CD4-positive, CD25-positive, alpha-beta regulatory T cell (primary cell): ENCODE measurements at places on chromosomes 2 and 18. TPM values are rescaled to one million over a fixed set of nuclear protein-coding genes. Genes with fewer than 3 reads are reported as not detected.

GRCh38 chr18:35345460-35345921 lies 1.3 kb upstream of the ZNF24 start:
- H3K27me3 ChIP-seq, result no peaks in the 10 kb centered on the region
- peaks cover 27% of the 10 kb centered on the region for H3K4me1 ChIP-seq
- DNase-seq, result no peak
- peaks cover 9% of the 10 kb centered on the region for H3K36me3 ChIP-seq

DNA sequence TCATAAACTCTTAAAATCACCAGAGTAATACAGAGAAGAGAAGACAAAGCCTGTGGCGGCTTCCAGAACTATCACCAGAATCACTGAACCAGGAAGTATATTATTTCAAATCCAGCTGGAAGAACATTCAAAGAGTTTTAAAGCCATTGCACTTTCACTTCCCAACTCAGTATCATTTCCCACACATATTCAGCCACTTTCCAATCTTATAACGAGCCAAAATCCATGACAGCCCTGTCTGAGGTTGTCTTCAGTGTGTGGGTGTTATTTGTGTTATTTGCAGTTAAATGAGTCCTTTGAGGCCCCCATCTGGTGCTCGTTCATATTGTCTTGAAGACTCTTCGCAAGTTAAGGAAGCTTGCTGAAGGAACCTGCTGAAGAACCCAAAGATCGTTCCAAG lies 559.9 kb downstream of the TSN start:
- H3K27me3 ChIP-seq, result no peaks in the 10 kb centered on the region
- H3K27ac ChIP-seq, result no peak overlapping the region
- H3K4me3 ChIP-seq, result no peak overlapping the region
- no peaks in the 10 kb centered on the region for H3K36me3 ChIP-seq
- H3K4me1 ChIP-seq, result no peaks in the 10 kb centered on the region
- no peak for DNase-seq

SESTD1 gene
- total RNA-seq, result 7.3 TPM

DNA sequence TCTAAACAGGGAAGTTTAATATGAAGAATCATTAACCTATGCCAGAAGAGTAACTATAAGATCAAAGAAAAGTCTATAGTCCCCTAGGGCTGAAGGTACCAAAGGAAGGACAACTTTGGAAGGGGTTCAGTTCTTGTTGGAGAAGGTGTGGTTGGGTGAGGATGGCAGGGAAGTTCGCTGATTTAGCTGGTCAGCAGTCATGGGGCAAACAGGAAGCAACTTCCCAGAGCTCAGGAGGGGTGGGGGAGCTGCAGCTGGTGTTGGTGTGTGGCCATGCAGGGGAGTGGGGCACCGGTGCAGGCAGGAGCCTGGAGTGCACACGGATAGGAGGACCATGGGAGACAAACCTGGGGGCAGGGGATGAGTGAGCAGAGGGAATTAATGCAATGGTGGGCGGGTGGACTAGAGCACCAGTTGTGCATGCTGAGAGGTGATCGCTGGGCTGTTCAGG lies 34.0 kb downstream of the FHOD3 start:
- H3K27me3 ChIP-seq, result no peaks in the 10 kb centered on the region
- H3K36me3 ChIP-seq, result no peaks in the 10 kb centered on the region
- H3K4me1 ChIP-seq, result no peaks in the 10 kb centered on the region
- H3K27ac ChIP-seq, result no peak overlapping the region

SP140 gene
- total RNA-seq, result 100 TPM

PROKR1 gene
- total RNA-seq, result not detected

ARMC9 gene
- 0.15 TPM for total RNA-seq

DNA sequence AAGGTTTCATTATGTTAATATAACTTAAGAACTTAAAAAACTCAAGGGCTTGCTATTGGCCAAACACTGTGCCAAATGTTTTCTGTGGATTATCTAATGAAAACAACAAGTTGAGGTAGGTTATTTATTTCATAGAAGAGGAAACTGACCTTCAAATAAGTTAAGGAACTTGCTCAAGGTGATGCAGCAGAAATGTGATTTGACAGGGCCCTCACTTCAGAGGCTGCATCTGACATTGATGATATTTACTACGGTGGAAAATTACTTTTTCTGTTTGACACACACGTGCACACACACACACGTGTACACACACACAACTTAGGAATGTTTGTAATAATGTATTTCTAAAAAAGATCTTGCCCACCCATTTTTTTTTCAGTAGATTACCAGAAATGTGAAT lies 137.2 kb upstream of the CXCR4 start:
- no peak for DNase-seq
- H3K4me3 ChIP-seq, result no peak overlapping the region
- no peaks in the 10 kb centered on the region for H3K36me3 ChIP-seq
- no peak overlapping the region for H3K27ac ChIP-seq

DNA sequence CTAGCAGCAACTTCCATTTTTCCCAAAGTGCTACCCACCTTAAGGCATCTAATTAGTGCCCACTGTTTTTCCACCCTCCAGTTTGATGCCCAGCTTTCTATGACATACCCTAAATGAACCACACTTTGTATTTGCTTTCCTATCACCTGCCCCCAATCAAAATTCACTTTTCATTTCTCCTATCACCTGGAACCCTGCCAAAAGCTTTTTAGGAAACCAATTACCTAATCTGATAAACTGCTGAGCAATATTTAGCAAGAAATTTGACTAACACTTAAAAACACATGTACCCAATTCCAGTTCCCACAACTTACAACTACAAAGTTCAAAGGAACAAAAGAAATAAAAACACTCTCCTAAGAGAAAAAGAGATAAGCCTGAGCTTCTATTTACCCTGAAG lies 71.7 kb downstream of the IKZF2 start:
- H3K4me1 ChIP-seq, result peaks cover 41% of the 10 kb centered on the region
- peak overlapping the region; percentile 58 for H3K27ac ChIP-seq
- H3K4me3 ChIP-seq, result peak overlapping the region; percentile 28
- H3K27me3 ChIP-seq, result no peaks in the 10 kb centered on the region

GAL3ST2 gene
- 1.1 TPM for total RNA-seq

GRCh38 chr2:45275806-45276205 lies 266.6 kb upstream of the SIX2 start:
- H3K27ac ChIP-seq, result no peak overlapping the region
- DNase-seq, result no peak
- no peaks in the 10 kb centered on the region for H3K4me1 ChIP-seq
- no peak overlapping the region for H3K4me3 ChIP-seq

- H3K4me1 ChIP-seq, result no peaks in the 10 kb centered on the region
- H3K27ac ChIP-seq, result no peak overlapping the region
- H3K36me3 ChIP-seq, result no peaks in the 10 kb centered on the region
Measured at GRCh38 chr2:71834796-71835195, 312.9 kb downstream of the CYP26B1 start.

DNA sequence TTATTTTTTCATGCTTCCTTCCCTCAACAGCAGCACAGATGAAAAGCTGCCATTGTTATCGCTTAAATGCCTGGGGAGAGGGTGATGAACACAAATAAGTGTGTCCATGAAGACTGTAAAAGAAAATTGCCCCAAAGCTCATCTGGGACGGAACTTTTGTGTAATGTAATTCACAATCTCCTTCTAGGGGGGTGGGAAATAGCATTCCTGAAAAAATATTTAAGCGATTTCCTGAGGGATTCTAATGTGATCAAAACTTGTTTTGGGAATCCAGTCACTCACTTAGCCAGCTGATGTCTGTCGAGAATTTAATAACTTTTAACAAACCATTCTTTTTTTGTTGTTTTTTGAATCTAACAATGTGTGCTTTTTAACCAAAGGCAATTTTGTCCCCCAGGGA lies 427.9 kb downstream of the PLCL1 start:
- no peak overlapping the region for H3K27ac ChIP-seq
- peaks cover 14% of the 10 kb centered on the region for H3K27me3 ChIP-seq
- no peak for DNase-seq
- H3K36me3 ChIP-seq, result no peaks in the 10 kb centered on the region

GRCh38 chr18:44636241-44636640 lies 44.4 kb upstream of the SETBP1 start:
- H3K27me3 ChIP-seq, result peaks cover 1% of the 10 kb centered on the region
- H3K4me3 ChIP-seq, result no peak overlapping the region
- no peak overlapping the region for H3K27ac ChIP-seq
- H3K4me1 ChIP-seq, result no peaks in the 10 kb centered on the region

GRCh38 chr2:148553332-148553887 lies 91.1 kb upstream of the EPC2 start:
- no peak for DNase-seq
- H3K4me3 ChIP-seq, result peak overlapping the region; percentile 98
- H3K27ac ChIP-seq, result peak overlapping the region; percentile 66
- no peaks in the 10 kb centered on the region for H3K36me3 ChIP-seq
- no peaks in the 10 kb centered on the region for H3K27me3 ChIP-seq

- no peak overlapping the region for H3K27ac ChIP-seq
- no peak for DNase-seq
- H3K4me1 ChIP-seq, result no peaks in the 10 kb centered on the region
- no peaks in the 10 kb centered on the region for H3K36me3 ChIP-seq
Measured at GRCh38 chr2:152462779-152463178, 127.8 kb downstream of the FMNL2 start.

IGFBP5 gene
- 0.05 TPM for total RNA-seq

GRCh38 chr18:48851599-48851960 lies 99.2 kb downstream of the SMAD7 start:
- H3K36me3 ChIP-seq, result no peaks in the 10 kb centered on the region
- no peaks in the 10 kb centered on the region for H3K27me3 ChIP-seq
- DNase-seq, result no peak
- H3K27ac ChIP-seq, result no peak overlapping the region
- H3K4me1 ChIP-seq, result no peaks in the 10 kb centered on the region

DNA sequence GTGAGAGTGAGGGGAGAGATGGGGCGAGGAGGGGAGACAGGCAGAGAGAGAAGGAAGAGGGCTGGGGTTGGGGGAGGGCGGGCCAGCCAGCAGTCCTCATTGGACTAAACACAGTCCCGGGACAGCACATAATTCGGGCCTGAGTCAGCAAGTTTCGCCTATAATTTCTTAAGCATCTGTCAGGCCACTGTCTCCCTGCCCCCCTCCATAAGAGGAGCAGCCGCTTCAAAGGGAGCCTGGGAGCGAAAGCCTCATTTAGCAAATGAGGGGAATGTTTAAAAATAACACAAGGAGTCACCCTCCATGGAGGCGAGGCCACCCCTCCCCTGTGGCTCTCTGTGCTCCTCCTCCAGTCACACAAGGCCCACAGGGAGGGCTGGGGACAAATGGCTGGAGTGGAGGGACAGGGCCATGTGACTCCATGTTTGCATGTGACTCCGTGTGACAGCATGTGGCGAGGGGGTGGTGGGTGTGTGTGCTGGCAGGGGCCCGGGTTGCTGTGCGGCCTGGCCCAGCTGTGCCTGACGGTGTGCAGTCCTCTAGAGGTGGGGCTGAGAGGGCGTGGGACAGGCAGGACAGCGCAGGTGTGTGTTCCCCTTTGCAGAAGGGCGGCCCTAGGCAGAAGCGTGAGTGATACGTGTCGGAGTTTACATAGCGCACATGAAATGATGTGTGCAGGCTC lies 162.4 kb downstream of the CELF4 start:
- H3K4me3 ChIP-seq, result no peak overlapping the region
- no peak for DNase-seq
- no peaks in the 10 kb centered on the region for H3K36me3 ChIP-seq
- no peaks in the 10 kb centered on the region for H3K27me3 ChIP-seq
- H3K27ac ChIP-seq, result no peak overlapping the region

- H3K4me3 ChIP-seq, result no peak overlapping the region
- peaks cover 16% of the 10 kb centered on the region for H3K36me3 ChIP-seq
- no peak for DNase-seq
- H3K27me3 ChIP-seq, result no peaks in the 10 kb centered on the region
- H3K4me1 ChIP-seq, result peaks cover 64% of the 10 kb centered on the region
Measured at GRCh38 chr18:48923746-48924629, 26.8 kb downstream of the SMAD7 start.
